Bronchus fibroblast of lung (primary cell): ENCODE measurements at places on chromosomes 7 and 10. TPM values are rescaled to one million over a fixed set of nuclear protein-coding genes. Genes with fewer than 3 reads are reported as not detected.

MRLN gene
- not detected in 2 replicates for total RNA-seq

GRM3 gene
- not detected in 2 replicates for total RNA-seq

OR2A5 gene
- not detected in 2 replicates for total RNA-seq

ADO gene
- total RNA-seq, result 16.1 TPM in 2 replicates
